ENCODE measurements at places on chromosomes 7 and 10. TPM values are rescaled to one million over a fixed set of nuclear protein-coding genes. Genes with fewer than 3 reads are reported as not detected.
A peak's percentile ranks its signal among the peaks of the same experiment; 100 is the strongest.

DNA sequence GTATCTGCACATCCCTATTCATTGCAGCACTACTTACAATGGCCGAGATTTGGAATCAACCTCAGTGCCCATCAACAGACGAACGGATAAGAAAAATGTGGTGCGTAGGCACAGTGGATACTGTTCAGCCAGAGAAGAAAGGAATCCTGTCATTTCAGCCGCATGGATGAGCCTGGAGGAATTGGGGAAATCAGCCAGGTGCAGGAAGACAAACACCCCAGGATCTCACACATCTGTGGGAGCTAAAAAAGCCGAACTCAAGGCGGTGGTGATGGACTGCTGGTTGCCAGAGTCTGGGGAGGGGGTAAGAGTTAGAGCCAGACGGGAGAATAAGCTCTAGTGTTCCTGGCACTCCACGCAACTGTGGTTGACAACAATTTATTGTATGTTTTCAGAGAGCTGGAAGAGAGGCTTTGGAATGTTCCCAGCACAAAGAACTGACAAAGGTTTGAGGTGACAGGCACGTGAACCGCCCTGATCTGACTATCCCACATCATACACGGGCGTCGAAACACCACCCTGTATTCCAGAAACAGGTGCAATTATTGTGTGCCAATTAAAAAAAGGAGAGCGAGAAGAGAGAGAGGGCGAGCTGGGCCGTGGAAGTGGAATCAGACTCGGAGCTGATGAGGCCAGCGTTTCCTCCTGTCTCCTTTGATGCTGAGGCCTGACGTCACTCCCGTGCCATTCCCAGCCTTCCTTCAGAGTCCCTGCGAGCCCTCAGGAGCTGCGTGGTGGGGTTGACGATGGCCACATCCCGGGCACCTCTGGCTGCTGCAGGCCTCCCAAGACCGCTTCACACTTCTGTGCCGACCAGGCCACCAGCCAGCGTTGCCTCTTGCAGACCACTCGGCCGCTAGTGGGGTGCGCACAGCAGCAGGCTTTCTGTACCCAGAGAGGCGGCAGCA lies 189.5 kb downstream of the DNAJB6 start:
- no peaks in the 10 kb centered on the region for H3K27me3 ChIP-seq
- H3K27ac ChIP-seq: no peak overlapping the region
- no peak for DNase-seq
- no peak overlapping the region for H3K4me3 ChIP-seq
- no peaks in the 10 kb centered on the region for H3K4me1 ChIP-seq

DNA sequence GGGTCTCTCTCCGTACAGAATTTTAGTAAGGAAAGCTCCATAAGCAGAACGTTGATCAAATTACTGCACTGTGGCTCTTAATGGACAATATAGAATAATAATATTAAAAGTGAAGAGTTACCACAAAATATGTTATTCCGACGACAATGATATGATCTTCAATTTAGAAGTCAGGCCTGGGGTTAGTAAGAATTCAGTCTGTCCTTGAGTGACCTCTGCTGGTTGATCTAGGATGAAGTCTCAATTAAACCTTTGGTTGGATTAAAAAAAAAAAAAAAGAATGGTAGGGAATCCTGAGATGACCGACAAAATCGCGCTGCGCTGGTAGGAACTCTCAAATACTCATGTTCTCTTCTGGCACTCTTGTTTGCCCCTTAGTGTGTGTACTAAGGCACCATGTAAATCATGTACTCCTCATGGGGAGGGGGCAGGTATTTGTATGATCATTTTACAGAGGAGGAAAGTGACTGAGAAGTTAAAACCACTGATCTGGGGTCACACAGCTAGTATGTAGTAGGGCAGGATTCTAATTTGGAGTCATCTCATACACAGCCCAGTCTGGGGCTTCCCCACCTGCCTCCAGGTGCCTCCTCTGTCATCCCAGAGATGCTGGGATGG lies 161.3 kb upstream of the NPVF start:
- H3K27ac ChIP-seq: no peak overlapping the region
- peak; percentile 19 for DNase-seq

DNA sequence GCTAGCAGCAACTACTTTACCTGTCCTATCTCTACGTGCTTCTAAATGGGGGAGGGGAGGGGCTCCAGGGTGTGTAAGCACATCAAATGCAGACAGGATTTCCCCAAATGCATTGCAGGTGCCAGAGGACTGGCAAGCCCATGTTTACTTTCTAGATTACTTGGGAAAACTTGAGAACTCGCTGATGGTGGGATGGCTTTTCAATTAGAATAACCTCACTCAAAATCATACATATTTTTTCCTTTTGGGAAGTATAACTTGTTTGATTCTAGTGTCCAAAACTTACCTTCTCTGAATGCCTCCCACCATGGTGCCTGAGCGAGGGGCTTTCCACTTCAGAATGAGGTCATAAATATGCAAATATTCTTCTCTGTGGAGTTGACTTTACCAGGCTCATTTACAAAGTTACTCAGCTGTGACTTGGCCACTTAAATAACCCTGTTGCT lies 191.3 kb upstream of the RHOBTB1 start:
- no peaks in the 10 kb centered on the region for H3K27me3 ChIP-seq
- no peak overlapping the region for H3K27ac ChIP-seq
- no peak overlapping the region for H3K4me3 ChIP-seq
- no peaks in the 10 kb centered on the region for H3K4me1 ChIP-seq
- DNase-seq: no peak

DNA sequence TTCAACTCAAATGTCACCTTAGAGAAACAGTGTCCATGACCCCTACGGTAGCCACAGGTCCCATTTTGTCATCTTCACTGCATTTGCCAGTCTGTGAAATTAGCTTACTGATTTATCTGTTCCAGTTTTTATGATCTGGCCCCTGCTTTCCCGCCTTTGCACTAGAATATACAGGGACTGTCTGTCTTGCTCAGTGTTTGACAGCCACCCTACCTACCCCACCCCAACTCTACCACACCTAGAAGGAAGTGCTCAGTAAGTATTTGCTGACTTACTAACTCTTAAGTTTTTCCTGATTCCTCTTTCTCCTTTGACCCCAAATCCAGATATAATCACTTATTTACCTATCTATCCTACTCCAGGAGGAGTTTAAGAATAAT lies 49.5 kb downstream of the CREB3L2 start:
- no peak for DNase-seq
- peaks cover 14% of the 10 kb centered on the region for H3K4me1 ChIP-seq
- no peak overlapping the region for H3K4me3 ChIP-seq
- peaks cover 2% of the 10 kb centered on the region for H3K36me3 ChIP-seq

DNA sequence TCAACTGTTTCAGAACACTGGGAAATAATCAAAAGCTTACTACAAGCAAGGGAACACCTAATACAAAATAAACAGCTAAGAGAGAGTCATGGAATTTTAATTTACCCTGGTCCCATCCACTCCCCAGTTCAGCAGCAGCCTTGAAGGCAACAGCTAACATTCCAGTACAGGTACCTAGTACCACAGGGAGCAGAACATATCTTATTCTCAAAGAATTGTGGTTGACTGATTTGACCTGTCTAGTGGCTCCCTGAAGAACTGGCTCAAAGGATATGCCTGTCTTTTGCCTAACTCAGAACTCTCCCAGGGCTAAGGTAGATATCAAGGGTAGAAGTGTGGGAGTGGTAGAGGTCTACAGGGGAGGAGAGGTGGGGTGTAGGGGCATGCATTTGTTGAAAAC lies 32.3 kb downstream of the SMURF1 start:
- DNase-seq: no peak
- H3K4me3 ChIP-seq: no peak overlapping the region
- no peaks in the 10 kb centered on the region for H3K27me3 ChIP-seq
- H3K36me3 ChIP-seq: peaks cover 11% of the 10 kb centered on the region
- H3K4me1 ChIP-seq: peaks cover 62% of the 10 kb centered on the region

GRCh38 chr10:7866176-7866575 lies 47.9 kb downstream of the TAF3 start:
- peaks cover 17% of the 10 kb centered on the region for H3K36me3 ChIP-seq
- no peak for DNase-seq
- H3K27ac ChIP-seq: no peak overlapping the region
- no peak overlapping the region for H3K4me3 ChIP-seq
- H3K27me3 ChIP-seq: no peaks in the 10 kb centered on the region

- no peaks in the 10 kb centered on the region for H3K4me1 ChIP-seq
- H3K27ac ChIP-seq: no peak overlapping the region
- H3K4me3 ChIP-seq: no peak overlapping the region
- no peak for DNase-seq
Measured at GRCh38 chr7:146741911-146742310, 625.3 kb downstream of the CNTNAP2 start.

GRCh38 chr7:114819616-114820362 lies 102.1 kb upstream of the MDFIC start:
- H3K4me3 ChIP-seq: no peak overlapping the region
- no peak for DNase-seq
- H3K27me3 ChIP-seq: no peaks in the 10 kb centered on the region
- H3K36me3 ChIP-seq: peaks cover 4% of the 10 kb centered on the region
- peaks cover 30% of the 10 kb centered on the region for H3K4me1 ChIP-seq

- no peak for DNase-seq
- no peaks in the 10 kb centered on the region for H3K36me3 ChIP-seq
- no peak overlapping the region for H3K4me3 ChIP-seq
- H3K27me3 ChIP-seq: peaks cover 6% of the 10 kb centered on the region
- no peaks in the 10 kb centered on the region for H3K4me1 ChIP-seq
Measured at GRCh38 chr7:97694355-97694754, 37.5 kb upstream of the TAC1 start.

DNA sequence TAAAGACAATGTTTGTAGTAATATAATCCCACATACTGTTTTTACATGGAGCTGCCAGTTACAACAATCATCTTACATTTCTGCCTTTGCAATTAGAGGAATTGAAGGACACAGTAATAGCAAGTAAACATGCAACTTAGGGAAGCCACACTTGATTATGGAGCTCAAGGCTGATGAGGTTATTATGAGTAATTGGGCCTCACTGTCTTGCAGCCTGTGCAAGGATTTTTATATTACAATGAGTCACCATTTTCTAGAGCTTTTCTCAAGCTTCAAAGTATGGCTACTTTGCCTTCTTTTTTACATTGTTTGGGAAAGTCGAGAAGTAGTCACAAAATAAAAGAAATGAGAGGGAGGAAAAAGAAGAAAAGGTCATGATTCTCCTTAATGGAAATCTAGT lies 226.4 kb downstream of the KIAA1217 start:
- no peak overlapping the region for H3K27ac ChIP-seq
- peaks cover 8% of the 10 kb centered on the region for H3K27me3 ChIP-seq
- H3K4me3 ChIP-seq: no peak overlapping the region
- DNase-seq: no peak
- H3K4me1 ChIP-seq: no peaks in the 10 kb centered on the region

- H3K27me3 ChIP-seq: peaks cover 8% of the 10 kb centered on the region
- no peak overlapping the region for H3K4me3 ChIP-seq
- no peak overlapping the region for H3K27ac ChIP-seq
- no peaks in the 10 kb centered on the region for H3K4me1 ChIP-seq
Measured at GRCh38 chr10:121043124-121043849, 192.1 kb downstream of the WDR11 start.

GRCh38 chr7:153406486-153406872 lies 645.7 kb upstream of the DPP6 start:
- H3K4me1 ChIP-seq: no peaks in the 10 kb centered on the region
- DNase-seq: no peak
- H3K27me3 ChIP-seq: no peaks in the 10 kb centered on the region
- no peaks in the 10 kb centered on the region for H3K36me3 ChIP-seq
- no peak overlapping the region for H3K4me3 ChIP-seq

DNA sequence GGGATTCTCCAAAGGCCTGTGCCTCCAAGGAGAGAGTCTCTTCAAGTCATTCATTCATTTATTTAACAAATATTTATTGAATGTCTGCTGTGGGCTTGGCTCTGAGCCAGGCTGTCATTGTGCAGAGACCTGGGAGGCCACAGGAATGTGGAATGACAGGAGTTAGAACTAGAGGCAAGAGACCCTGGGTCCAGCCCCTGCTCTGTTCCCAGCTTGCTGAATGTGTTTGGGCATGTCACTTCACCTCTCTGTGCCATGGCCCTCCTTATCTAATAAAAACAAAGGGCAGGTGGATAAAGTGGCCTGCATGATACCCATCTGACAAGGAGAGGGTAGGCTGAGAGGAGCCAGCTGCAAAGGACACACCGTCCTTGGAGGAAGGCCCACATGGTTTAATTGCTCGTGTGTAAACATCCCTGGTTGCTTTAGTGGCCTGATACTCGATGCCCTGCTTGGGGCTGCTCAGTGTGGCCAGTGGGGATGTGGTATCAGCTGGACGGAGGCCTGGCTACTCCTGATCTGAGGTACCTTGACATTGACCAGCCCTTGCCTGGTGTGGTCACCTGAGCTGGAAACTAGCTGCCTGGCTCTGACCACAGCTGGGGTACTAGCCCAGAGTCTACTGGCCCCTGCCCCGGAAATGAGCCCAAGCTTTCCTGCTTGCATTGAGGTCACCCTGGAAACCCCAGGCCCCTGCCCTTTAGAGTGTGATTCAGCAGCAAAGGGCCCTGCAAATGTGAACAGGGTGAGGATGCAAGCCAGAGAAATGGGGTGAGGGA lies 116.2 kb downstream of the CDH23 start:
- H3K4me3 ChIP-seq: no peak overlapping the region
- H3K27ac ChIP-seq: no peak overlapping the region
- no peaks in the 10 kb centered on the region for H3K27me3 ChIP-seq
- no peak for DNase-seq
- no peaks in the 10 kb centered on the region for H3K4me1 ChIP-seq
- no peaks in the 10 kb centered on the region for H3K36me3 ChIP-seq

DNA sequence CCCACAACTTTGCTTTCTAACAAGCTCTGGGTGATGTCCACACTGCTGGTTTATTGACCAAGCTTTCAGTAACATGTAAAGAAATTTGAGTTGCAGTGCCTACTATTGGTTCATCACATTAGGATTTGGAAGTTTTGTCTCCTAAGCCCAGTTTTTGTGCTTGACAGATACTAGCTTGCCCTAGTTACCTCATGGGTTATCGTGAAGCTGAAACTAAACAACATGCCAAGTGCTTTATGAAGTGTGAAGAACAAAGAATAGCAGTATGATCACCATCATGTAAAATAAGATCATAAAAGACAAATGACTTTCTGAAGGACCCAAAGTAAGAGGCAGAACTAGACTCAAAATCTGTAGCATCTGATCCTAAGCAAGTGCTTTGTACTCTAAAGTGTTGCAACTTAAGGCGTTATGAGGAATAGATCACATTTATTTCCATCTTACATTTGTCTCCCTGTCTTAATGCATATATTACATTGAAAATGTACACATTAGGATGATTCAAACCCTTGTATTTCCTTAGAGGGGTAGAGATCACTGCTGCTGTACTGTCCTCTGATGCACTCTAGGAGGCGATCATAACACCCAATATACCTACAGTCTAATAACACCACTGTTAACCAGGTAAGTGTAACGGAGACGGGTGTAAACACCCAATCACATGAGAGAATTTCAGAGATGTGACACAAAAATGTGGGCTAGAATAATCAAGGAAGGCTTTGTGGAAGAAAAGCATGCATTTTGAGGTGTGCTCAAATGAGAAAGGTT lies 71.3 kb downstream of the NRCAM start:
- no peaks in the 10 kb centered on the region for H3K4me1 ChIP-seq
- peaks cover 4% of the 10 kb centered on the region for H3K27me3 ChIP-seq
- H3K4me3 ChIP-seq: no peak overlapping the region
- no peak overlapping the region for H3K27ac ChIP-seq

- H3K27ac ChIP-seq: no peak overlapping the region
- H3K4me3 ChIP-seq: no peak overlapping the region
- H3K4me1 ChIP-seq: peaks cover 3% of the 10 kb centered on the region
- H3K36me3 ChIP-seq: no peaks in the 10 kb centered on the region
- no peaks in the 10 kb centered on the region for H3K27me3 ChIP-seq
Measured at GRCh38 chr7:23965296-23965695, 255.3 kb downstream of the STK31 start.

The LAMB1 gene
- total RNA-seq: not detected

The DOCK4 gene
- 0.32 TPM for total RNA-seq

The CTAGE8 gene
- total RNA-seq: 1.9 TPM

The SPDYE16 gene
- 0.18 TPM for total RNA-seq

The HTRA1 gene
- total RNA-seq: not detected

The LRRD1 gene
- not detected for total RNA-seq

The C10orf62 gene
- not detected for total RNA-seq

The AHCYL2 gene
- 14.9 TPM for total RNA-seq

The MYO1G gene
- total RNA-seq: 376 TPM

Data from activated CD4-positive, alpha-beta T cell treated with anti-CD3 and anti-CD28 coated beads for 36 hours (primary cell).